ENCODE measurements at places on chromosomes 3 and 15. TPM values are rescaled to one million over a fixed set of nuclear protein-coding genes. Genes with fewer than 3 reads are reported as not detected.

ACSBG1 gene
- 0.23 TPM for total RNA-seq

- H3K4me1 ChIP-seq, result peaks cover 24% of the 10 kb centered on the region
- H3K36me3 ChIP-seq, result peaks cover 3% of the 10 kb centered on the region
- H3K27me3 ChIP-seq, result no peaks in the 10 kb centered on the region
Measured at GRCh38 chr15:39578851-39579486, 1.9 kb upstream of the THBS1 start.

- peaks cover 70% of the 10 kb centered on the region for H3K4me1 ChIP-seq
- no peaks in the 10 kb centered on the region for H3K27me3 ChIP-seq
- no peak overlapping the region for H3K4me3 ChIP-seq
- H3K36me3 ChIP-seq, result no peaks in the 10 kb centered on the region
Measured at GRCh38 chr15:84725001-84725491, 9.1 kb upstream of the SEC11A start.

- no peak for DNase-seq
- H3K27ac ChIP-seq, result no peak overlapping the region
- H3K27me3 ChIP-seq, result no peaks in the 10 kb centered on the region
- no peaks in the 10 kb centered on the region for H3K36me3 ChIP-seq
- no peak overlapping the region for H3K4me3 ChIP-seq
- H3K4me1 ChIP-seq, result no peaks in the 10 kb centered on the region
Measured at GRCh38 chr3:159668990-159669476, 319.6 kb upstream of the IL12A start.

GRCh38 chr3:105827959-105828358 lies 40.9 kb downstream of the CBLB start:
- no peak overlapping the region for H3K4me3 ChIP-seq
- H3K27ac ChIP-seq, result peak overlapping the region; percentile 71
- H3K36me3 ChIP-seq, result peaks cover 7% of the 10 kb centered on the region
- DNase-seq, result no peak
- H3K4me1 ChIP-seq, result peaks cover 84% of the 10 kb centered on the region
- H3K27me3 ChIP-seq, result no peaks in the 10 kb centered on the region

DNA sequence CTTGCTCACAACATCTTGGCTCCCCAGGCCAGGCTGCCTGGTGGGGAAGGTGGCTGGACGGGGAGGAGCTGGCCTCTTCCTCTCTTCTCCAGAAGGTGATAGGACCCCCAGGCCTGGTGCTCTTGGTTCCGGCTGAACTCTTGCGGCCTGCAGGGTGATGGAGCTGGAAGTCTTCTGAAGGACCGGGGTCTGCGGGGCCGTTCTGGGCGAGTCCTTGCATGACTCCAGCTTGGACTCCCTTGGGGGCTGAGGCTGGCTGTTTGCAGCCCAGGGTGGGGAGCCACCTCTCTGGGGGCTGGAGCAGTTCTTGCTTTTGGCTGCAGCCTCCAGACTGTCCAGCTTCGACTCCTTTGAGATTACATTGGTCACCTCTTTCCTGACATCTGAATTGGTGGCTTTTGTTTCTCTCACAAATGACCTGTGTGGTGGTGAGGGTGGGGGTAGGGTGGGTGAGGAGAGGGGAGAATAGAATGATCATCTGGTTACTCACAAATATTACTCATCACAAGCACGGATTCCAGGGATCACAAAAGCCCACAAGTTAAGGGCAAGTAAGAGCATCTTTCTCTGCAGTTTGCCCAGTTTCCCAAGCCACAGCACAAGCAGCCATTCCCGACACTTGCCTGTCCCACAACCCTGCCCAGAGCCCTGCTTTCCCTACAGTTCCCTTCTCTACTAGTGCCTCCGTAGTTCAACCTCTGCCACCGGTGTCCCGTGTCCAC lies 149.1 kb upstream of the HACD2 start:
- H3K4me1 ChIP-seq, result no peaks in the 10 kb centered on the region
- H3K36me3 ChIP-seq, result no peaks in the 10 kb centered on the region
- DNase-seq, result no peak
- no peak overlapping the region for H3K4me3 ChIP-seq
- H3K27me3 ChIP-seq, result no peaks in the 10 kb centered on the region

GRCh38 chr15:44096596-44096995 lies 98.5 kb downstream of the FRMD5 start:
- H3K27me3 ChIP-seq, result no peaks in the 10 kb centered on the region
- no peak for DNase-seq
- no peaks in the 10 kb centered on the region for H3K36me3 ChIP-seq
- H3K4me1 ChIP-seq, result no peaks in the 10 kb centered on the region
